ENCODE measurements at places on chromosomes 4 and X.

GRCh38 chrX:11688201-11688600 lies 22.5 kb upstream of the ARHGAP6 start:
- no peak for DNase-seq

GRCh38 chrX:153651540-153652079 lies 4.6 kb downstream of the DUSP9 start:
- DNase-seq = no peak

DNA sequence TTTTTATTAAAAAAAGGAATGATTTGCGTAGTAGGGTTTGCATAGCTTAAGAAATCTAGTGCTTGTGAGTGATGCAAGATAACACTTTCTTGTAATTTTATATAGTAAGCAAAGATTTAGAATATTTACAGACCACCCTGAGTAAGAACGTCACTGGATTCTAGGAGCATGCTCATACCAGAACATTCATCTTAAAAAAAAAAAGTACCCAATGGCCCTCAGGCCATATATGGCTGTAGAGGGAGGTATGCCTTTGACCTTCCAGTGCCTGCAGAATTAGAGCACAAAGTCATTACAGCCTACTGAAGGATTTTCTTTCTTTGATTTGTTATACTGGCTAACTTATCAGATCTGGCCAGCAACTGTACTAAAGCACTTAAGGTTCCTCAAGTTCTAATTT lies 236.3 kb upstream of the GYPA start:
- DNase-seq = no peak

- no peak for DNase-seq
Measured at GRCh38 chr4:10727140-10727880, 42.7 kb upstream of the CLNK start.

DNA sequence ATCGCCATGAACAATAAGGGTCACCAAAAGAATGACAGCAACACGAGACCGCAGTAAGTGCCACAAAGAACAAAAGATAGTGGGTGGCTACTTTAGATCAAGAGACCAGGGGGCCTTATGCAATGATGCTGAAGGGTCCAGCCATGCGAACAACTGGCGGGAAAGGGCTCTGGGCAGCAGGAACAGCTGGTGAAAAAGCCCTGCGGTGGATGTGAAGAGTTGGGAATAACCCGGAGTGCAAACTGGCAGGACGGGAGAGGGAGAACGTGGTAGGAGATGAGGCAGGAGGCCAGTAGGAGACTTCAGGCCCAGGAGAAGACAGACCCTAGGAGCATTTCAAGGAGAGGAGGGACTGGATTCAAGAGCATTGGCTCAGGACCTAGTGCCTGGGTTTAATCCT lies 120.2 kb downstream of the AFAP1 start:
- DNase-seq = no peak
